Endothelial cell (in vitro differentiated cells): ENCODE measurements at places on chromosomes 16 and 17. TPM values are rescaled to one million over a fixed set of nuclear protein-coding genes. Genes with fewer than 3 reads are reported as not detected.

DNA sequence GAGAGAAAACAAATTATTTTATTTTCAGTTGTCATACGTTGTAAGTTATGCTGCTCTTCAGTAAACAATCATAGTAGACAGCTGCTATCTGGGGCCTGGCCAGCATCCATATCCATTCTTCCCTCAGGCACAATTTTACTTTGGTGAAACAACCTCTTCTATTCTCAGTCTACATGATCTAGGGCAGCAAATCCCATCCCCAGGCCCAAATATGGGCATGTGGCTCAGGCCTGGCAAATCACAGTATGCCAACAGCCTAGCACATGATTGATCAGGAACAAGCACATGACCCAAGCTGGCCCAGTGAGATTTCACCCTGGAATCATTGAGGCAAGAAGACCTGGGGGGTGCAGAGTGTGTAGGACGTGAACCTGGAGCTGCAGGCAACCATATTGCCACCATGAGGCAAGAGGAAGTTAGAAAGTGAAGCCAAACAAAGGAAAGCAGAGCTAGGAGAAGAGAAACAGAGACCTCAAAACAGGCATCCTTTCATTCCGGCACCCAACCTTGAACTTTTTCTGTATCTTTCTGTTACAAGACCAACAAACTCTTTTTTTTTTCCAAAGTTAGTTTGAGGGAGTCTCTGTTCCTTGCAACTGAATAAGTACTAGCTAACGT lies 10.3 kb upstream of the ABCC12 start:
- peaks cover 22% of the 10 kb centered on the region for H3K4me1 ChIP-seq
- H3K36me3 ChIP-seq, result no peaks in the 10 kb centered on the region
- H3K27ac ChIP-seq, result peak overlapping the region; percentile 94
- no peak for DNase-seq
- H3K27me3 ChIP-seq, result peaks cover 7% of the 10 kb centered on the region

GRCh38 chr17:63647936-63648335 lies 25.7 kb downstream of the MAP3K3 start:
- peaks cover 48% of the 10 kb centered on the region for H3K36me3 ChIP-seq
- no peaks in the 10 kb centered on the region for H3K27me3 ChIP-seq
- H3K4me3 ChIP-seq, result peak overlapping the region; percentile 31
- H3K4me1 ChIP-seq, result peaks cover 15% of the 10 kb centered on the region

GRCh38 chr17:1873418-1873817 lies 43.6 kb downstream of the RPA1 start:
- H3K4me1 ChIP-seq, result peaks cover 3% of the 10 kb centered on the region
- no peak overlapping the region for H3K27ac ChIP-seq
- H3K27me3 ChIP-seq, result peaks cover 2% of the 10 kb centered on the region
- no peak overlapping the region for H3K4me3 ChIP-seq

DNA sequence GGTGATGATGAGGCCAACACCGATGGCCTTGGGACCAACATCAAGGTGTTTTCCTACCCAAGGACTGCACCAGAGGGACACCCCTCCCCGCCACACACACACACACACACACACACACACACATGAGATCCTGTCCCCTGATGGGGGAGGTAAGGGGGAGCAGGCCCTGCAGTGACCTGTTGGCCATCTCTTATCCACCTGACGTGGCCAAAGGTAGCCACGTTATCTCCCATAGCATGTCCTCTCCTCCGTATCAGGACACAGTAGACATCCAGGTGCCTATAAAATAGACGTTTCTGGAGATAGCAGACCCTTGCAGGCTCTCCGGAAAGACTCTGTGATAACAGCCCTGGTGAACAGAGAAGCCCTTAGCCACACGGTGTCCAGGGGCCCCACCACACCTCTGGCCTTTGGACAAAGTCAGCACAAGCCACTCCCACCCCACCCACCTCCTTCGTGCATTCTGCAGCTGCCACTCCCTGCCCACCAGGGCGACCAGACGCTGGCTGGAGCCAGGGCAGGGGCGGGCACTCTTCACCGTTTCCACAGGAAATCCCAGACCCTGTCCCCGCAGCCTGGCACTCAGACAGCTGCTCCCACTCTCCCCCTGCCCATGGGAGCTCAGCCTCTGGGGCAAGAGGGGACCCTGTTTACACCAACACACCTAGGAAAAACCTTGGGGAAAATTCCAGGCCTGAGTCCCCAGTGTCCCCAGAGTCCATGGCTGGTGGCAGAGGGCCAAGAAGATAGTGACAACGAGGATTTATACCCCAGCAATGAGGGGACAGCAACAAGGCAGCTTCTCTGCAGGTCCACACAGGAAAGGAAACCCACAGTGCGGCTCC lies 15.4 kb upstream of the ENPP7 start:
- H3K27ac ChIP-seq, result no peak overlapping the region
- DNase-seq, result no peak
- no peak overlapping the region for H3K4me3 ChIP-seq
- H3K36me3 ChIP-seq, result no peaks in the 10 kb centered on the region

DNA sequence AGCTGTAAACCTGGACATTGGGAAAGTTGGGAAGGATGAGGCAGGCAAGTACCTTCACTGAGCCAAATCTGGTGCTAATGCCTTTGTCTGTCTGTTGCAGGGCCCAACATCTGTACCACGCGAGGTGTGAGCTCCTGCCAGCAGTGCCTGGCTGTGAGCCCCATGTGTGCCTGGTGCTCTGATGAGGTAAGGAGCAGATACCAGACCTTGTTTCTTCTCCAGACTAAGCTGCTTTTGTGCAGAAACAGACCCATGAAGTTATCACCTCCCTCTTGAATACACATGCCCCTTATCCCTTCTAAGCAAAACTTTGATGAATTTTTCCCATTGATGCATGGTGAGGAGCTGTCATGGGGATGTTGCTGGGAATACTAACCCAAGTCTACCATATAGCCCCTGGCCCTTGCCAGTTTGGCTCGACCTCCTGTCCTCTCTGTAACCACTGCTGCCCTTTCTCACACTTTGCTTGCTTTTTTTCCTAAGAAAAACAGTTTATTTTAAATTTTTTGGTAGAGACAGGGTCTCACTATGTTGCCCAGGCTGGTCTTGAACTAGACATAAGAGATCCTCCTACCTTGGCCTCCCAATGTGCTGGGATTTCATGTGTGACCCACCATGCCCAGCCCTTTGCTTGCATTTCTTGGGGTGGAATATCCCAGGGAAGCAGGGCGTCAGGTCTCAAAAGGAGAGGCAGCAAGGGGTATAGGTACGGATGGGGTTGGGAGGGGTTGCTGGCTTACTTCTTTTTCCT lies 20.9 kb downstream of the ITGB3 start:
- H3K27me3 ChIP-seq, result peaks cover 2% of the 10 kb centered on the region
- peak overlapping the region; percentile 55 for H3K27ac ChIP-seq
- peaks cover 21% of the 10 kb centered on the region for H3K4me1 ChIP-seq
- no peak for DNase-seq

DNA sequence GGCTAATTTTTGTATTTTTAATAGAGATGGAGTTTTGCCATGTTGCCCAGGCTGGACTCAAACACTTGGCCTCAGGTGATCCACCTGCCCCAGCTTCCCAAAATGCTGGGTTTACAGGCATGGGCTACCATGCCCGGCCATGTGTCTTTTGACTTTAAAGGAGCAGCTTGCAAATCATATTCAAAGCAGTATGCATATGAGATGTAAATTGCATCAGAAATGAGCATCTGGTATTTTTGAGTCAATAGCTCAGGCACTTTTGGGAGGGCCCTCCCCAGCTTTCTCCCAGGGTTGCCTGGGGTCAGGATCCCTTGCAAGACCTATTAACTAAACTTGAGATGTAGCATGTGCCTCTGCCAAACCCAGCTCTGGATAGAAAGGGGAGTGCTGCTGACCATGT lies 21.5 kb downstream of the EPOP start:
- H3K4me3 ChIP-seq, result no peak overlapping the region
- H3K4me1 ChIP-seq, result no peaks in the 10 kb centered on the region
- no peaks in the 10 kb centered on the region for H3K36me3 ChIP-seq
- H3K27ac ChIP-seq, result no peak overlapping the region
- DNase-seq, result no peak
- no peaks in the 10 kb centered on the region for H3K27me3 ChIP-seq

DNA sequence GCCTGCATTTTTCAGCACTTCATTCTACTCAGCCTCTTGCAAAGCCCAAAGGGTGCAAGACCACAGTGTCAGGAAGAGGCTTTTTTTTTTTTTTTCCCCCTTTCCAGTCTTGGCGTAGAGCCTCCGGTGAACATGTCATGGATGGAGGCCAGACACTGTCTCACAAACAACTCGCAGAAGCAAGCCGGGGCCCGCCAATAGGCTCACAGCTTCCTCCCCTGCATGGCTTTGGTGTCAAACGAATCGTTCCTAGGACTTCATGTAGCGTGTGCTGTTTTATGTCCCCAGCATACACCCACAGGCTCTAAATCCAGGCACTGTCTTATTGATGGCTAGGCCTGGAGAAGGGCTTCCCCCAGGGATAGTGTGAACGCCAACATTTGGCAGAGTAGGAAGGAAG lies 457.7 kb upstream of the MAF start:
- no peak overlapping the region for H3K27ac ChIP-seq
- H3K4me3 ChIP-seq, result no peak overlapping the region
- no peak for DNase-seq
- no peaks in the 10 kb centered on the region for H3K4me1 ChIP-seq
- H3K27me3 ChIP-seq, result peaks cover 2% of the 10 kb centered on the region
- H3K36me3 ChIP-seq, result no peaks in the 10 kb centered on the region

DNA sequence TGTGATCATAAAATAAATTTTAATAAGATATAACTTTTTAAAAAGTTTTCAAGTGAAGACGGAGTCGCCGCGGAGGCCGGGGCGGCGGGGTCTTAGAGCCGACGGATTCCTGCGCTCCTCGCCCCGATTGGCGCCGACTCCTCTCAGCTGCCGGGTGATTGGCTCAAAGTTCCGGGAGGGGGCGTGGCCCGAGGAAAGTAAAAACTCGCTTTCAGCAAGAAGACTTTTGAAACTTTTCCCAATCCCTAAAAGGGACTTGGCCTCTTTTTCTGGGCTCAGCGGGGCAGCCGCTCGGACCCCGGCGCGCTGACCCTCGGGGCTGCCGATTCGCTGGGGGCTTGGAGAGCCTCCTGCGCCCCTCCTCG lies at the start of gene FOXC2:
TSS of gene FOXC2 (plus strand) at position 229 of the 365 bp plus-strand sequence. CDS start 507 bp downstream, outside the sequence.
- H3K36me3 ChIP-seq, result peaks cover 17% of the 10 kb centered on the region
- peak; percentile 90 for DNase-seq
- peaks cover 37% of the 10 kb centered on the region for H3K4me1 ChIP-seq
- peaks cover 15% of the 10 kb centered on the region for H3K27me3 ChIP-seq

DNA sequence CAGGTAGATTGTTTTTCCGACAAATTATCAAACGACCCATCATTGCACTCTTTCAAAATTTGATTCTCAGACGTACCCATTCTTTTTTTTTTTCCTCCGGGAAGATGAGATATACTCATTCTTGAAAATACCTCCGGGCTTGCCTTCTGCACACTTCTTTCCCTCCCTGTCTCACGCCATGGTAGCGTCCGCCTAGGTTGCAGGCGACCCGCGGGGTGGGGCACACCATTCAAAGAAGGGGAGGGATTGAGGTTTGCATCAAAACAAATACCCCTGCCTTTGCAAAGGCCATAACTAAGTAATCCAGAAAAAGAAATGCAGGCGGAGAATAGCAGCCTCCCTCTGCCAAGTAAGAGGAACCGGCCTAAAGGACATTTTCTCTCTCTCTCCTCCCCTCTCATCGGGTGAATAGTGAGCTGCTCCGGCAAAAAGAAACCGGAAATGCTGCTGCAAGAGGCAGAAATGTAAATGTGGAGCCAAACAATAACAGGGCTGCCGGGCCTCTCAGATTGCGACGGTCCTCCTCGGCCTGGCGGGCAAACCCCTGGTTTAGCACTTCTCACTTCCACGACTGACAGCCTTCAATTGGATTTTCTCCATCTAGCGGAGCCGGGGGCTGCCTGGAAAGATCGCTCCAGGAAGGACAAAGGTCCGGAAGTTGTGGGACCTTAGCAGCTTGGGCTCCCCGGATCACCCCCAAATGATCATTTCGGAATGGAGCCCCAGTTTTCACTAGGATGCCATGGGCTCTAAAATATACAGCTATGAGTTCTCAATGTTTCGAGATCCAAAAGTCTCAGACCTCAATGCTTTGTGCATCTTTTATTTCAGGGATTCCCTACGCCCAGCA lies 843 bp downstream of the TP53 start:
- peaks cover 8% of the 10 kb centered on the region for H3K27me3 ChIP-seq
- H3K27ac ChIP-seq, result peak overlapping the region; percentile 100
- H3K4me3 ChIP-seq, result peak overlapping the region; percentile 96

- H3K27ac ChIP-seq, result peak overlapping the region; percentile 89
- peak overlapping the region; percentile 81 for H3K4me3 ChIP-seq
- DNase-seq, result no peak
- H3K27me3 ChIP-seq, result peaks cover 11% of the 10 kb centered on the region
- peaks cover 38% of the 10 kb centered on the region for H3K36me3 ChIP-seq
Observed at GRCh38 chr17:1001640-1002411, 4.9 kb downstream of the TIMM22 start.

GRCh38 chr16:19876501-19877059 lies 8.1 kb downstream of the GPRC5B start:
- H3K27ac ChIP-seq, result no peak overlapping the region
- H3K4me3 ChIP-seq, result peak overlapping the region; percentile 69
- peaks cover 26% of the 10 kb centered on the region for H3K4me1 ChIP-seq
- DNase-seq, result no peak

- no peaks in the 10 kb centered on the region for H3K4me1 ChIP-seq
- no peaks in the 10 kb centered on the region for H3K27me3 ChIP-seq
- DNase-seq, result no peak
- H3K4me3 ChIP-seq, result no peak overlapping the region
Observed at GRCh38 chr17:33080091-33080490, 88.4 kb downstream of the SPACA3 start.

DNA sequence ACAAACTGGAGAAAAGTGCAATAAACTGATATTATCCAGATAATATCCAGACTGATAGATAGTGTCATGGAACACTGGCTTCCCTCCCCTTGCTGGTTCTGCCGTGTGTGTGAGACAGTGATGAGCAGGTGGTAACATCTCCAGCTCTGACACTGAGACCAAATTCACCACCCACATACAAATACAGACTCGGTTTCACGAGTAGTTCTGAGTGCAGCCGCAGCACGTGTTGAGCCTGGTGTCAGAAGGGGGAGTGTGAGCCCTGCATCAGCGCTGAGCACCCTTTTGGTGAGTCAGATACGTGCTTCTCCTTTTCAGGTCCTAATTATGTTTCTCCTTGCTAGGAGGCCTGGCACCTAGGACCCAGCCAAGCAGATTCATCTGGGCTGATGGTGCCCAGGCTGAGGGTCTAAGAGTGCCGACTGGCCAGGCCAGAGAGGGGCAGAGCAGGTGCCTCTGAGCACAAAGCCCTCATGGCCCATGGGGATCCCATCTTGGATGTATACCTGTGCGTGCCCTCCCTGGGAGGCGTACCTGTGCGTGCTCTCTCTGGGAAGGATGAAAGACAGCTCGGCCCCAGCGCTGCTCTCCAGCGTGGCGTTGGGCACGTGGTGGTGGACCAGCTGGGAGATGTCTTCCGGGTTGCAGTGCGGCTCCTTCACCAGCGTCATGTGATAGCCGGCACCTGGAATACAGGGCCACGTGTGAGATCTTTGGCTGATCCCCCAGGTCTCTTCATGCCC lies 27.3 kb upstream of the RNPS1 start:
- no peaks in the 10 kb centered on the region for H3K36me3 ChIP-seq
- H3K4me3 ChIP-seq, result no peak overlapping the region
- H3K27ac ChIP-seq, result no peak overlapping the region
- H3K4me1 ChIP-seq, result no peaks in the 10 kb centered on the region
- no peak for DNase-seq
- H3K27me3 ChIP-seq, result peaks cover 3% of the 10 kb centered on the region

- no peak overlapping the region for H3K4me3 ChIP-seq
- DNase-seq, result no peak
- no peaks in the 10 kb centered on the region for H3K4me1 ChIP-seq
- no peaks in the 10 kb centered on the region for H3K36me3 ChIP-seq
- no peak overlapping the region for H3K27ac ChIP-seq
Observed at GRCh38 chr16:52837251-52837650, 215.4 kb downstream of the CHD9NB start.

Gene TOB1
- 15.5 TPM for total RNA-seq

Gene CYB5D1
- 6.4 TPM for total RNA-seq

Gene ZP2
- 4.1 TPM for total RNA-seq

Gene TOP2A
- 28.3 TPM for total RNA-seq

Gene ZNF385C
- total RNA-seq, result 1.3 TPM
